Myocyte (in vitro differentiated cells): ENCODE measurements at places on chromosomes 7 and 10. TPM values are rescaled to one million over a fixed set of nuclear protein-coding genes. Genes with fewer than 3 reads are reported as not detected.

DNA sequence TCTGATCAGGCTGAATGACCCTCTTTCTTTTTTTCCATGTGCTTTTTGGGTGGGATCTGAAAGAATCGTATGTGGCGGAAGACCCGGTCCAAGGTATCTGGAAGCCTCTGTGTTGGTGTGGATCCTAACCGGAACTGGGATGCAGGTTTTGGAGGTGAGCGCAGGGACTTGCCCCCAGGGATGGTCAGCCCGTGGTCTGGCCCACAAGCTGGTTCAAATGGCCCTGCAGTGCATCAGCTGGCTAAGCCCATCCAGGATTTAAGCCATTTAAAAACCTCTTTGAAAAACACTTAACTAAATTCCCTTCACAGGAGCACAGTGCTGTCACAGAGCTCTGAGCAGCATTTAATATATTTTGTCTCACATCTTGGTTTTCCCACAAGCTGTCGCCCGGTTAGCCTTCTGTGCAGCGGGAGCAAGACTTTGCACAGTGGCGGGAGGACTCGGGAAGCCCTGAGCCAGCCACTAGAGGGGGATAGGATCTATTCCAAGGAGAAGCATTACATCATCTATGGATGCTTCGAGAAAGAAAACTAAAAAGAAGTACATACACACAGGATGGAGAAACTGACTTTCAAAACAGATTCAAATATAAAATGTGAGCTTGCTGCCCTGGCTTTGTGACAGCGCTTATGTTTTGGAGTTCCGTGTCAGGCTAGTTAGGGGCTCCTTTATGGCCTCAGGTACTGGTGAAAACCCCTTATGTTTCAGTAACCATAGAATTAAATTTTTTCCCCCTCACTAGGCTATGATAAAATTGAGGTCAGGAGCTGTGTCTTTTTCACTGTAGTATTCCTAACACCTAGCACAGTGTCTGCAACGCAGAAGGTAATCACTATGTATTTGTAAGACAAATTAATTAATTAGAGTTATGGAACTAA, 11.3 kb downstream of the CPA2 start:
- peak; percentile 77 for DNase-seq

DNA sequence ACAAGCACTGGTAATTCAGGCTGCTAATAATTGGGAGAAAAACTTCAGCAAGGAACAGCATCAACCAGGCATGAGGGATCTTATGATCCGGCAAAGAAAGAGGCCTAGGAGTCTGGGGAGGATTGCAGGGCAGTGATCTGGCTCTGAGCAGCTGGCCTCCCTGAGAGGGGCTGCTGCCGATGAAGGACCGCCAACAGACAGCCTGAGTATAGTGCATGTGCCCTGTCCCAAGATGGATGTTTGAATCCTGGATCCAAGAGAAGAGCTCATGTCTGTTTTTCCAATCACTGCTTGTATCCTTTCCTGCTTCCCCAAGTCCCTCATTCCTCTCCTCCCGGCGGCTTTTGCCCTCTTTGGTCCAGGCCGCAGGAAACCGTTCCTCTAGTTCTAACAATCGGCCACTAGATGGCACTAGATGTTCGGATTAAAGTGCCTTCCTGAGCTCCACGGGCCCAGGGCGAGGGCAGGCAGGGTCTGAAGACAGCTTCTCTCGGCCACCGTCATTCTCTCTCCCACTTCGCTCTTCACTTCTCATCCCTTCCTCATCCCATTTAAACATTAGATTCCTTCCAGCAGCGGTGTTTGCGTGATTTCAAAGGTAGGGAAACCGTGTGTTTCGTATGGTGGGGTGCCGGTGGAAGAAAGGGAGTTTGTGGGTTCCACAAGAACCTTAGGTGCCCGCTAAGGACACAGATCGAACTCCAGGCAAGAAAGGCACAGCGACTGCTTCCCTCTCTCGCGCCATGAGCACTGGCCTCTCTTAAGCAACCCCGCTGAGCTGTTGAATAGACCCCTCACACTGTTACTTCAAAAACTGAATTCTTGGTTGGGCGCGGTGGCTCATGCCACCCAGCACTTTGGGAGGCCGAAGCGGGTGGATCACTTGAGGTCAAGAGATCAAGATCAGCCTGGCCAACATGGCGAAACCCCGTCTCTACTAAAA, 82.4 kb downstream of the ADCYAP1R1 start:
- peak; percentile 88 for DNase-seq

DNA sequence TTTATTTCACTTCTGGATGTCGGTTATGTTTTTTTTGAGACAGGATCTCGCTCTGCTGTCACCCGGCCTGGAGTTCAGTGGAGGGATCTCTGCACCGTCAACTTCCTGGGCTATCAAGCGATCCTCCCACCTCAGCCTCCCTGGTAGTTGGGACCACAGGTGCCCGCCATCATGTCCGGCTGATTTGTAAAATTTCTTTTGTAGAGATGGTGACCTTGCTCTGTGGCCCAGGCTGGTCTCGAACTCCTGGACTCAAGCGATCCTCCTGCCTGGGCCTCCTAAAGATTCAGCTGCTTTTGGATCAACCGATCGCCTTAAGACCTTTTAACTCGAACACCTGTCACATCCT, 606 bp upstream of the RABGEF1 start:
- no peak for DNase-seq

GRCh38 chr10:510415-510881, 179.0 kb downstream of the DIP2C start:
- no peak for DNase-seq

- DNase-seq = peak; percentile 68
These were observed 5.5 kb downstream of the CREB3L2 start for GRCh38 chr7:137996386-137996851.

DNA sequence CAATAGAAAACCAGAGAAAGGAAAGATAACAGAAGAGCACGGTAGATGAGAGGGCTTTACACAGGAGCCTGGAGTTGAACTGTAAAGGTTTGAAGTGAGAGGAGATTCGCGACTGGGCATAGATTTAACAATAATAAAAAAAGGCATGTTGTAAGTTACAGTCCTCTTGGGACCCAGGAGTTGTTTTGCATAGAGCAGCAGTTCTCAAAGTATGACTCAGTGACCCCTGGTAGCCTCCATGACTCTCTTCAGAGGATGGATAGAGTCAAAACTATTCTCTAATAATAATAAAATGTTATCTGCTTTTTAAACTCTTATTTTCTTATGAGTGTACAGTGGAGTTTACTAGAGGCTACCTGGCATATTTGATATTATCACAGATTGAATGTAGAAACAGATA, 262.3 kb downstream of the SORCS3 start:
- peak; percentile 0 for DNase-seq

GRCh38 chr10:25666276-25666675, 267.8 kb upstream of the MYO3A start:
- DNase-seq = no peak

- peak; percentile 40 for DNase-seq
These were observed 739 bp upstream of the CCDC186 start for GRCh38 chr10:114174695-114175188.

DNA sequence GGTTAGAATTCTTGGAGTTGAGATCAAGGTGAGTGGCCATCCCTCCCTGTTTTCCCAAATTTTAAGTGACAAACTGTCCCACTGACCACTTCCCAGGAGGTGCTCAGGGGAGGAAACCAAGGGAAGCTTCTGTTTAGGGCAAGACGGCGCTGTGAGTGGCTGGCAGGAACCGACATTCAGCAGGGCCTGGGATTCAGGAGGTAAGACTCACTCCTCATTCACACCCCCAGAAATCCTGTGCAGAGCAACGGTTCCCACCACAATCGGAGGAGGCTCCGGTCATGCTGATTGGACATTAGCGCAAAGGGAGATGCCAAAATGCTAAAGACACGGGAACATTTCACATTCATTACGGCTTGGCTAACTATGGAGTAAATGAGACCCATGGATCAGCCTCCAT, 200.9 kb downstream of the GRID1 start:
- no peak for DNase-seq

- no peak for DNase-seq
These were observed 6.1 kb downstream of the GSTO1 start for GRCh38 chr10:104260775-104261115.

- DNase-seq = no peak
These were observed 38.4 kb downstream of the IL2RA start for GRCh38 chr10:6023661-6024333.

DNA sequence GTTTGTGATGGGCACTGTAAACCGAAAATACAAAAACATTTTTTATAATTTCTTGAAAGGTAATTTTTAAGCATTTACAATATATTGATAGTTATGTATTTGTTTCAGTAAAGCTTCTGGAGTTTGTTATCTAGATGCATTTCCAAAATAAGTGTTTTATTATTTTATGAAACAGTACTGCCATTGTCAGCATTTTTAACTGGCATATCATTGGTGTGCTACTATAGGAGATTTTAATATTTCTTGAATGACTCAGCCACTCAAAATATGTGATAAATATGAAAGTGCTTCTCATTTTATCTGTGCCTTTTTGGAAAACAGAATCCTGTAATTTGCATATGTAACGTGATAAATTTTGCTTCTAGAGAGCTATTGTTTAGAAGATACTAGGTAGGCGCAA, 97.9 kb downstream of the ANKIB1 start:
- DNase-seq = no peak

GRCh38 chr10:101267290-101267680, 38.0 kb upstream of the LBX1 start:
- no peak for DNase-seq

DNA sequence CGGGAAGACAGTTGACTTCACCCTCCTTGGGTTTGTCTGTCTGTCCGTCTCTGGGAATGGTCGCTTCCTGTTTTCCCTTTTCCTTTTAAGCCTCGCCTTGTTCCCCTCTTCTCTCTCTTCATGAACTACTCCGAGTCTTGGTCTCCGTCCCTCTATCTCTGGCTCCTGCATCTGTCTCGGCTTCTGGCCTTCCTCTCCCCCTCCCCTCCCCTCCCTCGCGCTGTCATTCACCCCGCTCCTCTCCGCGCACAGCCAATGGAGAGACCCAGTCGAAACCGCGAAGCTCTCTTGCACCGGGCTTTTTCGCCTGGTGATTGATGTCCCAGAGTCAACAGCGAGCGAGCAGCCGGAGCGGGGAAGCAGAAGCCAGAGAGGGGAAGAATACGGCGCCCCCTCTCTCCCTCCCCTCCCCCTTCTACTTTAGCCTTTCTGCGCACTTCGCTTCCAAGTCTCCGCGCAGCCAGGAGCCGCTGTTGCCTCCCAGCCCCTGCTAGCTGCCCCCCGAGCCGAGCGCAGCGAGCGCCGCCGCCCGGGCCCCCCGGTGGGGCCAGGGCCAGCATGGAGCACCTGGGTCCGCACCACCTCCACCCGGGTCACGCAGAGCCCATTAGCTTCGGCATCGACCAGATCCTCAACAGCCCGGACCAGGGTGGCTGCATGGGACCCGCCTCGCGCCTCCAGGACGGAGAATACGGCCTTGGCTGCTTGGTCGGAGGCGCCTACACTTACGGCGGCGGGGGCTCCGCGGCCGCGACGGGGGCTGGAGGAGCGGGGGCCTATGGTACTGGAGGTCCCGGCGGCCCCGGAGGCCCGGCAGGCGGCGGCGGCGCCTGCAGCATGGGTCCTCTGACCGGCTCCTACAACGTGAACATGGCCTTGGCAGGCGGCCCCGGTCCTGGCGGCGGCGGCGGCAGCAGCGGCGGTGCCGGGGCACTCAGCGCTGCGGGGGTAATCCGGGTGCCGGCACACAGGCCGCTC, at the start of gene TLX1:
Gene TLX1 (plus strand): TSS at position 317 of the 978 bp plus-strand sequence. CDS start 242 bp downstream, at position 559.
- no peak for DNase-seq

- peak; percentile 14 for DNase-seq
These were observed 464.1 kb downstream of the SUGCT start for GRCh38 chr7:40598915-40599314.

- DNase-seq = no peak
These were observed 508.2 kb downstream of the ZWINT start for GRCh38 chr10:55852900-55853299.

DNA sequence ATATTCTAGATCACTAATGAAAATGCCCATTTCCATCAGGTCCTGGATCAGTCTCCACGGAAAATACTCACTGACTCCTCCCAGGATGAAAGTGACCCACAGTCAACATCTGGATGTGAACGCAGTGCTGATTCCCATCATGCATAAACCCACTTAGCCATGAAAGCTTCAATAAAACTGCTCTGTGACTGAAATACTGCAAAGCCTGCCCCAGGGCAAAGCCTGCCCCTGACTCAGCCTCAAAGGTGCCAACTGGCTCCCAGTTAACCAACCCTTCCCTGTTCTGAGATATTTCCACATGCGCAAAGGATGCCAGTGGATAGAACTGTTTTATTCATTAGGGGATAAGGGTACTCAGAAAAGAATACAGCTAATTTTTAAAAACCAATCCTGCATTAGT, 24.0 kb downstream of the OSBPL3 start:
- DNase-seq = no peak

DNA sequence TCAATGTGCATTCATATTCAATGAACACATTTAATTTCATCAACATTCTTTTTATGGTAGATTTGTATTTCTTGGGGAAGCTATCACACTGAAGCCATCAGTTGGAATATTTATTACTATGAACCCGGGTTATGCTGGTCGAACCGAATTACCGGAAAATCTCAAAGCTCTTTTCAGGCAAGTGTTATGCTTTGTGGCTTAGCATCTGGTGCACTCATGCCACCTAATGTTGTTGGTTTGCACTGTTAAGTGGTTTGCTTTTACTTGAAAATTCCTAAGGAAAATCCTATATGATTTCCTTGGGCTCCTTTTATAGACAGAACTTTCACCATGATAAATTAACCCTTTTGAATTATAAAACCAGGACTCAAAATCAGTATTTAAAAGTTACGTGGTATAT, 147.9 kb downstream of the DNAH11 start:
- peak; percentile 1 for DNase-seq

DNA sequence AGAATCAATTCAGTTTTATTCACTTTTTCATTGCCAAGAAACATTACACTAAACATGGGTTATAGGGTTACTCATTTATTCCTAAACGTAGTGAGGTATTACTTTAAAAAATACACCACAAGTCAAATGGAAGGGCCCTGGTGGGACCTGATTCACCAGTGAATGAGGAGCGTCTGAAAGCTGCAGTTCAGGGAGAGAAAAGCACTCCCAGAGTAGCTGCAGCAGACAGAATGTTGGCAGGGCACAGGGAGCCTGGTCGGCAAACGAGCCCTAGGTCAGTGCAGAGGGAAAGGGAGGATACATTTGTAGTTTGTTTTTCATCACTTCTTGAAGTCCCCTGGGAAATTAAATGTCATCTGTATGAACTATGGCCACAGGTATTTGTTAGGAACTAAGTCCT, 361.7 kb upstream of the ETV1 start:
- DNase-seq = no peak

GRCh38 chr10:100485366-100485765, 22.6 kb downstream of the WNT8B start:
- no peak for DNase-seq

DNA sequence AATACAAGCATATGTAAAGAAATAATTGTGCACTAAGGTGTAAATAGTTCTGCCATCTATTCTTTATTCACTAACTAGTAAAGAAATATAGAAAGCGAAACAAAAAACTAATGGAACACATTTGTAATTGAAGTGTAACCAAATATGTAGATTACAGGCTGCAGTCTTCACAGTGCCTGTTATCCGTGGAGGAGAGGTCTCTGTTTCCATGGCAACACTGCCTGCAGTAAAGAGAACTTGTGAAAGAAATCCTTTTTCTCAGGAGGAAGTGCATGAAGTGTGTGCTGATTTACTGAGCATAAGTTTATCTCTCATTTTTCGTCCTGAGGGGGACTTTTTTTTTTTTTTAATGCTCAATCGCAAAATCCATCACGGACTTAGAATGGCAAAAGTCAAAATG, 102.5 kb downstream of the APBB1IP start:
- no peak for DNase-seq

Gene RSU1
- 57.1 and 63.4 TPM in 2 replicates for total RNA-seq

Gene RTKN2
- 3.8 and 5.4 TPM in 2 replicates for total RNA-seq

Gene TYW1B
- total RNA-seq = 3.2 and 4.4 TPM in 2 replicates

Gene GSTK1
- 162 and 208 TPM in 2 replicates for total RNA-seq

Gene NYAP1
- 0.05 TPM in 1 of 2 replicates, not detected in the other for total RNA-seq

Gene AZGP1
- total RNA-seq = not detected in 2 replicates

Gene NPSR1
- not detected in 2 replicates for total RNA-seq

Gene GIMAP6
- total RNA-seq = not detected in 2 replicates

Gene ACSL5
- 0.52 and 0.88 TPM in 2 replicates for total RNA-seq

Gene FGFR2
- total RNA-seq = not detected in 2 replicates
